ENCODE measurements at places on chromosomes 16 and 17.
A peak's percentile ranks its signal among the peaks of the same experiment; 100 is the strongest.

DNA sequence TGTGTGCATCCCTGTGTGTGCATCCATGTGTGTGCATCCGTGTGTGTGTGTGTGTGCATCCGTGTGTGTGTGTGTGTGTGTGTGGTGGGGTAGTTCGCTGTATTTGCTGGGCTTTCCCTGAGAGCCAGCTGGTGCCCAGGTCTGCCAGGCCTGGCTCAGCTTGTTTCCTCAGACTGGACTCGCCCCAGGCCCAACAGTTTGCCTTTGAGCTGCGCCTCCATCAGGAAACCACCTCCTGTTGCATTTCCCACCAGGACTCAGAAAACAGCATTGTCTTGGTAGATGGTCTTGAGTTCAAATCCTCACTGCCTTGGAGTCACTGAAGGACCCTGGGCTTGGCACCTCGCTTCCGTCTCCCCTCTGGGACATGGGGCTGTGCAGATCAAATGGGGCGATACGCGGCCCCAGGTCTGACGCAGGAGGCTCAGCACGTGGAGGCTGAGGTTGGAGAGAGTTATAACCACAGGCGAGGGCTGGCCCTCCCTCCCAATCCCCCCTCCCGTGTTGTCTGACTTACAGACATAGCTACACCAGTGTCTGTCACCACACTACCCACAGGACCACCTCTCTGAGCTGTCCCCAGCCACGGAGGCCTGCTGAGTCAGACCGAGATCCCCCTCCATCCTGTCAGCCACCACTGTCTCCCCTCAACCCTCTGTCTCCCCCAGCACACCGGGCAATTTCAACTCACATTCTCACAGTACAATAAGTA, 4.7 kb downstream of the ITGAE start:
- DNase-seq: peak; percentile 45

GRCh38 chr17:70256751-70257150, 87.4 kb downstream of the KCNJ2 start:
- no peak for DNase-seq

DNA sequence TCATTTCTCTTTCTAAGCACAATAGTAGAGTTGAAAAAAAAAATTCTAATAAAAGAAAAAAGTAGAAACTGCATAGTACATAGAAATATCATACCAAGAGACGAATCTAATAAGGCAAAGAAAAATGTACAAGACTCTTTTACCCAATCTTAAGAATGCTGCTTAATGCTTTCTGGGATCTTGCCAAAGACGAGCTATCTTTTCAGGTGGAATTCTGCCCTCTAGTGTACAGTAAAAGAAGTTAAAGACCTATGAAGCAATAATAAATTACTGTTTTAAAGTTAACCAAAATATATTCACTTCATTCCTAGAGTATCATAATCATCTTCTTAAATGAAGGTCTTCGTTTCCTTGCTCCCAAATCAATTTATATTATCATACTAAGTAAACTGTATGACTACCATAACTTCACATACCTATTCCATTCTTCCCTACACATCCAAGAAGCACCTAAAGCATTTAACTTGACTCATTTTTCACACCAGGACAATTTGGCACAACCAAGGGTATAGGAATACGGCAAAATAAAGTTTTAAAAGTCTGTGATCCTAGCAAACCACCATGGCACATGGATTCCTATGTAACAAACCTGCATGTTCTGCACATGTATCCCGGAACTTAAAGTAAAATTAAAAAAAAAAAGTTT, 47.7 kb downstream of the CFDP1 start:
- DNase-seq: no peak

GRCh38 chr17:82655038-82655479, 6.8 kb upstream of the WDR45B start:
- no peak for DNase-seq

GRCh38 chr16:88384222-88385111, 1.7 kb downstream of the ZNF469 start:
- DNase-seq: no peak

- DNase-seq: no peak
These were observed 24.1 kb downstream of the CHD9 start for GRCh38 chr16:53078765-53079485.

DNA sequence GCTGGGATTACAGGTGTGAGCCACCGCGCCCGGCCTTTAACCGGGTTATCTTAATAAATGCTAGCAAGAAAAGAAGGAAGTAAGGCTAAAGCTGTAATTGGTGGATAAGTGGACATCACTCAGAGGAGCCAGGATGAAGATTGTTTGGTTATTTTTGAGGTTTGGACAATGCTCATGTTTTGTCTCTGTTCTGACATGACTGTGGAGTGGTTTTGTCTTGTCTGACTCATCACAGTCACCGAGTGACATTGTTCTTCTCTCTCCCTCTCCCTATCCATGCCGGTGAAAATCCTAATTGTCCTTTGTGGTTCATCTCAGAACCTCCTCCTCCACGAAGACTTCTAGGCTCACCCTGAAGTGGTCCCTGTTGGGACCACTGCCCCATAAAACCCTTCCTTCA, 23.5 kb upstream of the GRIN2A start:
- no peak for DNase-seq

DNA sequence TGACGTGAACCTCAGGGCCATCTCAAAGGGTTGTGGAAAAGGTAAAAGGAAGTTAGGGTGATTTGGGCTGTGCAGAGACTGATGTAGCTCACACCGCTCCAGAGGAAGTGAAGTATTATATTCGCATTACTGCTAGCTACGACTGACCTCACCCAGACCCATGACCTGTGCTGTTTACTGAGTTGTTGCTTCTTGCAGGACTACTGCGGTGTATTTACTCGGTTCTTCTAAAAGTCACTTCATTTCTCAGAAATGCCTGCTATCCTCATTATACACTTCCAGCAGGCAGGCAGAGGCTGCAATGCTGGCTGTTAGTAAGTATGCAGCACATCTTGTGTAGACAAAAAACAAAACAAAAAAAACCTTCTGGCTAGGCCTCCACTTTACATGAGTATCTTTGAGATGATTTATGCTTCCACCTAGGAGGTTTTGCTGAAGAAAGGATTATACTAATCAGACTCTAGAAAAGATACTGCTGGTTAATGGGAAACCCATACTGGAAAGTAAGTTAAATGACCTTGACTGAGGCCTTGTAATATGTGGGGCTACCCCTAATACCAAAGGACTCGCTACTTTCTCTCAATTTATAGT, 76.0 kb downstream of the CREBBP start:
- DNase-seq: no peak

GRCh38 chr17:76094046-76094445, 9.5 kb downstream of the EXOC7 start:
- DNase-seq: no peak

DNA sequence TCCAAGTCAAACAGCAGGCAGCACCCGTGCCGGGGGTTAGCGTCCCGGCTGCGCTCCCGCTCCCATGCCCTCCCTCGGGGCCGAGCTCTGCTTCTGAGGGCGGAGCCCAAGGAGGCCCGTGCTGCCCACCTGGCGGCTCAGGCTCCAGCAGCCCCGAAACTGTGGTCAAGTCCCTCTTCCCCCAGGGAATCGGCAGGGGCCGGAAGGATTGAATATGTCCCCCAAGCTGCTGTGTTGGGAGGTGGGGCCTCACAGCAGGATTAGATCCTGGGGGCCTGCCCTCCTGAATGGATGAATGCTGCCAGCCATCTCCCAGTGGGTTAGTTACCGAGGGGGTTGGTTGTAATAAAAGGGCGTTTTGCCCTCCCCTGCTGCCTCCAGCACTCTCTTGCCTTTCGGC, 33.9 kb downstream of the MAP2K3 start:
- DNase-seq: no peak

DNA sequence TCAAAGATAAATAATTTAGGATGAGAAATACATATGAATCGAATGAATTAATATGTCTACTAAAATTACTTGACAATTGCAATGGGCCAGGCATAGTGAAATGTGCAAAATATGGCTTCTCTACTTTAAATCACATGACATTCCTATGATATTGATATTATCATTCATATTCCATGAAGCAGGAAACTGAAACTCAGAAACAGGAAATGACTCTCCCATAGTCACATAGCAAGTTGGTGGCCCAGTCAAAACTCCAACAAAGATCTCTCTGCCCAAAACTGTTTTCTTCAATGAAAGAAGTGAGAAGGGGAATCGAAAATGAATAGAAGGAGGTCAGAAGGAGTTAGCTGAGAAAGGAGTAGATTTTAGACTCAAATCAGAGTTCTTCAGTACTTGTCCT, 272.2 kb downstream of the CDH8 start:
- no peak for DNase-seq

DNA sequence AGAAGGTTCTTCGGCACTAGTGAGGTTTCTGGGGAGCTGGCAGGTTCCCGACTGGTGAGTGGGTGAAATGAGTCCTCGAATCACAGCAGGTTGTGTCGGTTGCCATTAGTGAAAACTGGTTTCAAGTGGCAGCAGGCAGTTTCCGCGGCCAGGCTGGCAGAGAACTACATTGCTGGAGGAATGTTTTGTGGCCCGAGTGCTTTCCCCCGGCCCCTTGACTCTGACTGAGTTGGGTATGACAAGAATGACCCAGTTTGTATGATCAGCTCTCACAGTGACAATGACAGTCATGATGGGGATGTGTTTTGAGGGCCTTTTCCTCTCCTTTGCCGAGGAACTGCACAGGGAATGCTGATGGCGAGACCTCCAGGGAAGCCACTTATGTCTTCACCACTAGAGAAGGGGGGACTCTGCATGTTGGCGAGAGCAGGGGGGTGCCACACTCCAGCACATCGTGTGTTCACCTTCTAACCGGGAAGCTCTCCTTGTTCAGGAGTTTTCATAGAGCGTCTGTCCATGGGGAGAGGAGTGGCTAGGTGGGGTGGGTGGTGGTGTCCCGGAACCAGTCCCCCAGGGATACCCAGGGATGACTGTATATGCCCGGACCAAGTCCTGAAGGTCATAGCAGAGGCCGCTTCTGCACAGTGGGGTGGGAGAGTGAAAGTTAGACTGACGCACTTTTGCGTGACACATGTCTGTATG, 206.0 kb upstream of the CHMP6 start:
- DNase-seq: no peak

DNA sequence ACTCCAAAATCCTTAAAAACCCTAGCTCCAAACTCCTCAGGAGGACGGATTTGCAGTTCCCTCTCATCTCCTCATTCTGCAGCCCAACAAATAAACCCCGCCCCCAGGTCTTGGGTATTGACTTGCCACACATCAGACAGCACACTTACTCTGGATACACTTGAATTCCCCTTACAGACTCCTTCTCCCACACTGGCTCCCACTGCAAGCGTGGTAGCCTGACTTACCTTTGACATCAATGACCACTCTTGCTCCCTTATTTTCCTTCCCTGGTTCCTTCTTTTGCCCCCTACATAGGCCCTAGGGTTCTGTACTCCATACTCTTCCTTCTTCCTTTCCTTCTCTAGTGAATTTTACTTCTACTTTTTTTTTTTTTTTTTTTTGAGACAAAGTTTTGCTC, 7.5 kb downstream of the RFFL start:
- DNase-seq: no peak

GRCh38 chr17:5031365-5032082, 3.7 kb downstream of the SLC52A1 start:
- peak; percentile 71 for DNase-seq

- DNase-seq: no peak
These were observed 2.1 kb downstream of the CFAP20 start for GRCh38 chr16:58127033-58127556.

DNA sequence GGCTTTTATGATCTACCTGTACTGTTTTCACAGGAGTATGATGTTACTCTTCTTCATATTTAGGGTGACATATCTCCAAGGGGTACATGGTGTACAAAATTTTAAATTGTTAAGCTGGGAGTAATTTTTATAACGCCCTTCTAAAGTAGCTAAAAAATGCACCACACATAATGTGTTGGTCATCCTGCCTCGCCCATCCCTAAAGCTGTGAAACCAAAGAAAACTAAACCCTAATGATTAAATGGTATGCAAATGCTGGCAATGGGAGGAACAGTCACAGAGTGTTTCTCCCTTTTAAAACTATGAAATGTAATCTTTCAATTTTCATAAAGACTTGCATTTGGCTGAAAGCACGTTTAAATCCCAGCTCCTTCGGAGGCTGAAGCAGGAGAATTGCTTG, 2.0 kb upstream of the KRT24 start:
- DNase-seq: no peak

- DNase-seq: no peak
These were observed 157.1 kb downstream of the CMIP start for GRCh38 chr16:81601601-81602255.

DNA sequence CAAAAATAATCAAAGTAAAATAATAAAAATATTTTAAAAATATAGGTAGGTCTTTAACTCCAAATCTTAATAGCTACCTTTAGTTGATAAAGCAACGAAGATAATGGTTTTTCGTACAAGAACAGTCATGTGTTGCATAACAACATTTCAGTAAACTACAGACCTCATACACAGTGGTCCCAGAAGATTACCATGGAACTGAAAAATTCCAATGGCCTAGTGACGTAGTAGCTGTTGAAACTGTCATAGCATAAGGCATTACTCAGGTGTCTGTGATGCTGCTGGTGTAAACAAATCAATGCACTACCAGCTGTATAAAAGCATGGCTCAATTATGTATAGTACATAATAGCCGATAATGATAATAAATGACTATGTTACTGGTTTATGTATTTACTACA, 43.9 kb downstream of the CREBBP start:
- no peak for DNase-seq

DNA sequence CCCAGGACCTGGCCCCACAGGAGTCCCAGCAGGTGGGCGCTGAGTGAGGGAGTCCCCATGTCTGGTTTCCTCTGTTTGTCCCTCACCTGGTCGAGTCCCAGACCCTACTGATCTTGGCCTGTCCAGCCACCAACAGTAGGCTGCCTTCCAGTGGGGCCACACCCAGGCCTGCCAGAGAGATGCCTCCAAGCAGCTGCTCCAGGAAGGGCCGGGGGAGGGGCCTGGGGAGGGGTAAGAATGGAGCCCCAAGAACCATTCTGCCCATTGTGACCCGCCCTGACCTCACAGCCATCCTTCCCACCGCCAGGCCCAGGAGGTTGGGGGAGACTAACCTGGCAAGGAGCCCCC, 736 bp downstream of the SPATA20 start:
- DNase-seq: no peak

- DNase-seq: no peak
These were observed 368.9 kb downstream of the UTP18 start for GRCh38 chr17:51629232-51629631.

DNA sequence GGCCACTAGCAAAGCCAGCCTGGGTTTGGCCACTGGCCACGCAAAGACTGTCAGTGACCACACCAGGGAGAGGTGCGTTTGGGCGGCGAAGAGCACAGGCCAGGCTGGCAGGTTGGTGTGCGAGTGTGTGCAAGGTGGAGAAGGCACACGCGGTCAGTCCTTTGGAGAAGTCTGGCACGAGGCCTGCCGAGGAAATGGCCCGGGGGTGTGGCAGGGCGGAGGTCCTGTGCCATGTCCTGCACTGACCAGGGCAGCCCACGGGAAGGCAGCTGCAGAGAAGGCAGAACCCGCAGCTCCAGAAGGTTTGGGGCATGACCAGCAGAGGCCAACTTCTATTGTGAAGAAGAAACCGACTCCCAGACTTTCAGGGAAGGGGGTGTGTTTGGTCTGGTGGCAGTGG, 90.8 kb downstream of the ADCY9 start:
- DNase-seq: no peak

- DNase-seq: no peak
These were observed 42.3 kb upstream of the HNF1B start for GRCh38 chr17:37787055-37787757.

- DNase-seq: peak; percentile 34
These were observed 7.6 kb upstream of the TNRC6A start for GRCh38 chr16:24721830-24722238.

All from T-helper 2 cell (primary cell).